Stimulated activated naive CD8-positive, alpha-beta T cell treated with anti-CD3 and anti-CD28 coated beads, Interleukin-15, amount 100 ng/mL, for 72 hours (primary cell): ENCODE measurements at places on chromosomes 2 and 18.

- DNase-seq: no peak
Measured at GRCh38 chr2:177397481-177398289, 5.1 kb downstream of the AGPS start.

DNA sequence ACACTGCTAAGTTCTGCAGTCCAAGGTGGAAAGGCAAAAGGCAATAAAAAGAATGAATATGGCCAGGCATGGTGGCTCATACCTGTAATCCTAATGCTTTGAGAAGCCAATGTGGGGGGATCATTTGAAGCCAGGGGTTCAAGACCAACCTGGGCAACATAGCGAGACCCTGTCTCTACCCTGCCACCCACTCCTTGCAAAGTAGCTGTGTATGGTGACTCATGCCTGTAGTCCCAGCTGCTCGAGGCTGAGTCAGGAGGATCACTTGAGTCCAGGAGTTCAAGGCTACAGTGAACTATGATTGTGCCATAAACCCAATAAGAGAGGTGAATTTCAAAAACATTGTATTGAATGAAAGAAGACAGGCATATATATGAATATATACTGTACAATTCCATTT lies 2.4 kb downstream of the MYL12B start:
- DNase-seq: no peak

DNA sequence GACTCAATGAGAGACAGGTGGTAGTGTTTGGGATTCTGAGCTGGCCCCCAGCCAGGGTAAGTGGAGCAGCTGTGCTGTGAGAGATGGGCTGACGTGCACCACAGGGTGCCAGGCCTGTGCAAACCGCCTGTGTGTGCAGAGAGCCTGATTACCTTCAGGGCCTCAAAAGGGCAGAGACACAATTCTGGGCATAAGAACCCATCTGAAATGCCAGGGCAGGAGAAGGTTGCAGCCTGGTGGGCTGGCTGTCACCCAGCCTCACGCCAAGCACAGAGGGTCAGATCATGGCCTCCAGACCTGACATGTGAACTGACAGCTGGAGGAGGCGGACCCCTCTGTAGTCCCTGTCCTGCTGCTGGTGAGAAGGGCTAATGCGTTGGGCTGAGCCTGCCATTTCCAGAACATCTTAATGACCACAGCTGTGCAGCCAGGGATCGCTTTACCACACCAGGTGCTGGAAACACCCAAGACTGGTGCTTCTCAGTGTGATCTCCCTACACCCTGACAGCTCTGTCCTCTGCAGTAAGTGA lies 100.9 kb downstream of the ARL4C start:
- no peak for DNase-seq

DNA sequence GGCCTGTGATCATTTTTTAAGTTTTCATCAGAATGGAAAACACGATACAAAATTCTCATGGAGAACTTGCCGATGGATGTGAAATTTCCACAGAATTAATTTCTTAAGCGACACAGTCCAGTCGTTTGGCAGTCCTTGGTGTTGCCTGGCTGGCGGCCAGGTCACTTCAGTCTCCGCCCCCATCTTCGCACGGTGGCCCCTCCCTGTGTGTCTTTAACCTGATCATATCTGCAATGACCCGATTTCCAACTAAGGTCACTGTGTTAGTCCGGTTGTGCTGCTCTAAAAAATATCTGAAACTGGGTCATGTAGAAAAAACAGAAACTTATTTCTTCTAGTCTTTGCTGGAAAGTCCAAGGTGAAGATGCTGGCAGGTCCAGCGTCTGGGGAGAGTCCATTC lies 44.5 kb upstream of the COPS8 start:
- no peak for DNase-seq
